ENCODE measurements at places on chromosomes 4 and X. TPM values are rescaled to one million over a fixed set of nuclear protein-coding genes. Genes with fewer than 3 reads are reported as not detected.

HSFX2 gene
- total RNA-seq = 0.76 TPM

LANCL3 gene
- total RNA-seq = 2.2 TPM

SHROOM2 gene
- total RNA-seq = 14.1 TPM

MGAT4D gene
- total RNA-seq = not detected

FAM47E gene
- total RNA-seq = 0.57 TPM

RNF128 gene
- total RNA-seq = 40.1 TPM

GLA gene
- 61.2 TPM for total RNA-seq

IL1RAPL2 gene
- not detected for total RNA-seq

NKX3-2 gene
- not detected for total RNA-seq

VSIG4 gene
- not detected for total RNA-seq

TBC1D8B gene
- total RNA-seq = 15.3 TPM

ADGRG2 gene
- total RNA-seq = 0.09 TPM

ERCC6L gene
- total RNA-seq = 11.0 TPM

DNA sequence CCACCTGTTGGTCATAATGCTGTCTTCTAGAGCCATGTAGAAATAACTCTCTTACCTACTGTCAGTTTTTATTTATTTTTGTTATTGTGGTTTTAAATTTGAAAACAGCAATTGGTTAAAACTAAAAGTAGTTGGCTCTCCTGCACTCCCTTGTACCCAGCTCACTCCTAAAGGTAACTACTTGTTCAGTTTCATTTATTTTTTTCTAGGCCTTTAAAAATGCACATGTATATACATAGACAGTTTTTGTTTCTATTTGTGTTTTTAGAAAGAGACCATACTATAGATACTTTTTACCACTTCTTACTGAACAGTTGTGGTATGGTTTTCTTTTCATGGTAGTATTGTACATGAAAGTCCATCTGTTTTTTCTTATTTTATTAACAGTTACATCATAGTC lies 16.8 kb downstream of the SMAD1 start:
- DNase-seq = no peak

- no peak for DNase-seq
These were observed 9.6 kb downstream of the DRP2 start for GRCh38 chrX:101229170-101229569.

GRCh38 chr4:6441758-6442157 lies 30.7 kb downstream of the PPP2R2C start:
- no peak for DNase-seq

DNA sequence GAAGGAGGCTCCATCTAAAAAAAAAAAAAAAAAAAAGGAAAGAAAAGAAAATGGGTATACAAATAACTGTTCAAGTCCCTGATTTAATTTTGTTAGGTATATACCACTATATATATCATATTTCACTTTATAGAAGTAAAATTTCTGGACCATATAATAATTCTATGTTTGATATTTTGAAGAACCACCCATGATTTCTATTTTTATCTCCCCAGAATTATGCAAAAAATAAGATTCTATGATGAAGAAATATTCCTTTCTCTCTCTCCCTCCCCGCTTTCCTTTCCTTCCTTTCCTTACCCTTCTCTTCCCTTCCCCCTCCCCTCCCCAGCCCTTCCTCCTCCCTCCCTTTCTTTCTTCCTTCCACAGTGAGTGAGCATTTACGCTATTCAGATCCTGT lies 337.5 kb upstream of the SPANXN4 start:
- no peak for DNase-seq

DNA sequence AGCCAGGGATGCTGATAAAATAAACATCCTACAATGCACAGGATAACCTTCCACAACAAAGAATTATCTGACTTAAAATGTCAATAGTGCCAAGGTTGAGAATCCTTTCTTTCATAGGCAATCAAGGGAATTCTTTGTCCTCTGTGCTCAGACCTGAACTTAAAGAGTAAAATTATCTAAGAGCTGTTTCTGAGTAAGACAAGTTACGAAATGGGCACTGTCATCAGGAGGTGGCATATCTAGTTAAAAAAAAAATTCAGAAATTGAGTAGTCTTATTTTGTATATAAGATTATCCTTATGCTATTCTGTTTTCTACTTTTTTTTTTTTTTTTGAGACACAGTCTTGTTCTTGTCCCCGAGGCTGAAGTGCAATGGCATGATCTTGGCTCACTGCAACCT lies 3.3 kb upstream of the RAB33B start:
- DNase-seq = no peak

DNA sequence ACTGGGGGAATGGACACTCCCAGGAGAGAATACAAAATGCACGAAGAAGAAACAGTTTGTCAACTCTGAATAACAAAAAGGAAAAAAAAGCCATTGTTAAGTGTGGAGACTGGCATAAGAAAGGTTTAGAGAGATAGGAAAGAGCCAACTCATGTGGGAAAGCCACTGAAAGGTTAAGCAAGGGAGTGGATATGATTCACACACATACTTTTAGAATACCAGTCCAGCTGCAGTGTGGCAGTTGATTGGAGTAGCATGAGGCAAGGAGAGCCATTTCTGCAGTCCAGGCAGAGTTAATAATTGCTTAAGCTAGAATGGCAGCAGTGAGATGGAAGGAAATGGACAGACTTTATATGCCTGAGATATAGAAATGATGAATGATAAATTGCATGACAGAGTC lies 36.9 kb upstream of the ADAD1 start:
- DNase-seq = peak; percentile 4

DNA sequence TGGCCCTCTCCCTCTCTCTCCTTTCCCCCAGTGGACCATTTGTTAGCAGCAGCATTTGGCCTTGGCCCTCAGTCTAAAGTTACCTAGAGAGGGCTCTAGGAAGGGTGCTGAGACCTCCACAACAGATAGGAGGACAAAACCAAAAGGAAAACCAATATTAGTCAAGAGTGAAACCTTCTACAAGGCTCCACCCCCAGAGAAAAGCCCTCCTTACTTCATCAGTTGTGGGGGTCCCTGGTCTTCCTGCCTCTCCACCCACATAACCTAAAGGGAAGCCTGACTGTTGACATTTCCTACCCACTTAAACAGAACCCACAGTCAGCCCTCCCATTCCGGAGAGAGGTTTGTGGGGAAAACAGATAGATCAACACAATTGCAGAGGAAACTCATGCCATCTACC lies 4.7 kb upstream of the CD40LG start:
- no peak for DNase-seq

- no peak for DNase-seq
These were observed 2.0 kb upstream of the TRPC3 start for GRCh38 chr4:121953860-121954259.

GRCh38 chr4:2127609-2128332 lies 68.6 kb downstream of the NAT8L start:
- no peak for DNase-seq

DNA sequence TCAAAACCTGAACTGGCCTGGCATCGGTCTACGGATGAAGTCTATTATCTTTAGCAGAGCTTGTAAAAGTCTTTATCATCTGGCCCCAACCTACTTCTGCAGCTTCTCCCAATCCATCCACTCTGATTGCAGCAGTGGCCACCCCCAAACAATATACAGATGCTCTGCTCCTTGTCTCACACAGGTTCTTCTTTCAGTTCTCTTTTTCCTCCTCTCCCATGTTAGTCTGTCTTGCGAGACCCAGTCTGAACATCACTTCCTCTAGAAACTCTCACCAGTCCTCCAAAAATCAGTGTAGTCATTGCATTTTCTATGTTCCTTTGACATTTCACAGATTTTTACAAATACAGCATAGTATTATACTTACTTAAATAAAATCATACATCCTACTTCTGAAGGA lies 163.0 kb downstream of the FRMPD4 start:
- no peak for DNase-seq

- no peak for DNase-seq
These were observed 154.0 kb downstream of the TMEM47 start for GRCh38 chrX:34503119-34503518.

- DNase-seq = no peak
These were observed 162.2 kb downstream of the DCHS2 start for GRCh38 chr4:154329268-154329868.

GRCh38 chr4:170109586-170110284 lies 20.0 kb upstream of the AADAT start:
- no peak for DNase-seq

- DNase-seq = no peak
These were observed 6.0 kb downstream of the SMAD1 start for GRCh38 chr4:145487631-145488030.

DNA sequence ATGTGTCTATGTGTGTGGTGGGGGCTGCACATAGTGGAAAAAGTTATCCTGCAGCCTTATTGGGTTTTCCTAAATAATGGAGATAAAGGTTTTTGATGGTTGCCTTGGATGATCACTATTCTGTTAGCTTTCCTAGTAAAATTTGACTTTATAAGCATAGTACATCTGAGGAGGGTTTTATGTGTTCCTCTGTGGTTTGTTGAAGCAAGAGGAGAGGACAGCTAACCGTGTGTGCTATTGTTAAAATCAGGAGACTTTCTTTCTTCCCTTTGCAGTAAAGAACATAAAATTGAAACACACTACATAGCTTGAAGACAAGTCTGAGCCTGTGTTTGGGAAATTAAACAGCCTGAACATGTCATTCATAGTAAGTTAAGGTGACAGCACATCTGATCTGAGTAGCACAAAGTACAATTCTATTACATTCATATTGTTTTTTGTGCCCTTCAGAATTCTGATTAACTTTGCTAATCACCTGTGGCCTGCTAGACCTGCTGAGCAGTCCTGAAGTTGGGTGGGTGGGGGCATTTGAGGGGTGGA lies 36.8 kb downstream of the C4orf51 start:
- DNase-seq = no peak

DNA sequence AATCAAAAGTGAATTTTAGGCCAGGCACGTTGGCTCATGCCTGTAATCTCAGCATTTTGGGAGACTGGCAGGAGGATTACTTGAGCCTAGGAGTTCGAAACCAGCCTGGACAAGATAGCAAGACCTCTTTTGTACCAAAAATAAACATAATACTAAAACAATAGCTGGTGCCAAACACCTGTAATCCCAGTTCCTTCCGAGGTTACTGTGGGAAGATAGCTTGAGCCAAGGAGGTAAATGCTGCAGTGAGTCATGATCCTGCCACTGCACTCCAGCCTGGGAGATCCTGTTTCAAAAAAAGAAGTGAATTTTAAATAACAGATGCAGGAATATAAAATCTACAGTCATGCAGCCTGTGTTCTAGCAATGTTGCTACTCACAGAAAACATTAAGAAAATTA lies 488.3 kb downstream of the PPARGC1A start:
- no peak for DNase-seq

GRCh38 chr4:123046096-123046495 lies 123.7 kb upstream of the NUDT6 start:
- DNase-seq = no peak

GRCh38 chr4:124948976-124949597 lies 236.6 kb upstream of the ANKRD50 start:
- no peak for DNase-seq

DNA sequence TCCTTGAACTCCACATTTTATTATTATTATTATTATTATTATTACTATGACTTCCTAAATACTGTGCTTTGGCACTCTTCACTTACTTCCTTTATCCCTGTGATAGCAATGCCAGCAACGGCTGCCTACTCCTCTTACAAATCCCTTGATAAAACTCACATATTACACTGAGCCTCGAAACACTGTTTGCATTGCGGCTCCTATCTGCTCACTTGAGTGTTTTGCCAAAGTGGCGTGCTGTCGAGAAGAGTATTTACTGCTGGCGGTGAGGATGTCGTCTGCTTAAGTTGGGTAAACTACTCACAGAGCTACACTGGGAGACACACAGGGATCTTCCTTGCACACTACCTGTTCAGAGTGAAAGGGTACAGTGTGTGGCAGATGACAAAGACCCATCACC lies 143.4 kb upstream of the VCX3A start:
- no peak for DNase-seq

- DNase-seq = no peak
These were observed 44.8 kb upstream of the FAM156A start for GRCh38 chrX:53003111-53003510.

- DNase-seq = no peak
These were observed 309.9 kb downstream of the ARAP2 start for GRCh38 chr4:35934320-35934981.

DNA sequence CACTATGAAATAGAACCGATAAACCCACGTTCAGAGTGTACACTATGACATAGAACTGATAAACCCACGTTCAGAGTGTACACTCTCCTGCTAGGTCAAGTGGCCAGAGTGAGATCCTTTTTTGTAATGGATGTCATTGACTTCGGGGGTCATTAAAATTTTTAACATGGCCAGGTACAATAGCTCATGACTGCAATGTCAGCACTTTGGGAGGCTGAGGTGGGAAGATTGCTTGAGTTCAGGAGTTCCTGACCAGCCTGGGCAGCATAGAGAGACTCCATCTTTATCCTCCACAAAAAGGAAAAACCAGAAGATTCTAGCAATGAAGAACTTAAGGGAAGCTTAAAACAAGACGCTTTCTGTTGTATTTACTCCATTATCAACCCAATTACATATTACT lies 439.7 kb upstream of the FRG1 start:
- no peak for DNase-seq

DNA sequence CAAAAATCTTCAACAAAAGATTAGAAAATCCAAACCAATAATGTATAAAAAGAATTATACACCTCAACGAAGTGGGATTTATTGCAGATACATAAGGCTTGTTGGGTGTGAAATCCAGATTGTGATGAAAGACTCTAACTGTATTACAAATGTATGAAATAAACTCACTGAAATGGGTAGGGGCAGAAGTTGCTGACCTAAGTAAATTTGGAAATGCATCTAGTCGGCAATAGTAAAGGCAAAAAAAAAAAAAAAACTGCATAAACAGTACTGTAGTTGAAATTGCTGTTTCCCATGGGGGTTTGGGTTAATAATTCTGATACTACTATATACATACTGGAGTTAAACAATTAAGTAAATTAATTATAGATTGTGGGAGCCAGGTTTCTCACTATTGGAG lies 130.7 kb upstream of the MAGEB18 start:
- DNase-seq = no peak

- DNase-seq = no peak
These were observed 533.7 kb downstream of the SPOCK3 start for GRCh38 chr4:166700592-166700991.

- no peak for DNase-seq
These were observed 609 bp upstream of the BCORL1 start for GRCh38 chrX:129981752-129982299.

- no peak for DNase-seq
These were observed 69.9 kb downstream of the TRAPPC11 start for GRCh38 chr4:183729069-183729406.

DNA sequence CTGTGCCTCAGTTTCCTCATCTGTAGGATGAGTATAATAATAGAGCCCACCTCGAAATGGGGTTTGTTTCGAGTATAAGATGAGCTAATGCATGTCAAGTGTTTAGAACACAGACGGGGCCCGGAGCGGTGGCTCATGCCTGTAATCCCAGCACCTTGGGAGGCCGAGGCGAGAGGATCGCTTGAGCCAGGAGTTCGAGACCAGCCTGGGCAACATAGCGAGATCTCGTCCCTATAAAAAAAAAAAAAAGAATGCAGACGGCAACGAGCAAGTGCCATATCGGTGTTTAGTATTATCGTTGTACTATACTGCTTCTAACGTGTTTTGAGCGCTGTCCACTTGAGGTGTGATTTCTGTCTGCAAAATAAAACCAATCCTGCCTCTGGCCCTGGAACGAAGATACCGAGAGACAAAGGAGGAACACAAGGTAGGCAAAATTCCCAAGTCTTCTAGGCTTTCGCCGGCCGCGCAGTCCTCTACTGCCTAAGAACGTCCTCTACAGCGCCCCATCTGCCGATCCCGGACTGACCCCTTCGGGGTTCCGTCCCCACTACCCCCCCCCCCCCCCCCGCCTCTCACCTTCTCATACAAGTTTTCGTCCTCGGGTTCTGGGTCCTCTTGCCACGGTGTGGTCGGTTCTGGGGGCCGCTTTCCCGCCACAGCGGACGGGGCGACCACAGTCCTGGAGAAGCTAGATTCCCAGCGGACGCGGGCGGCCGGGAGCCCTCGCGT lies 442 bp downstream of the NDUFB11 start:
- peak; percentile 17 for DNase-seq

Measured in Calu3 (cell line).